ENCODE measurements at places on chromosomes 11 and 22. TPM values are rescaled to one million over a fixed set of nuclear protein-coding genes. Genes with fewer than 3 reads are reported as not detected.

- DNase-seq: peak; percentile 37
- peak overlapping the region; percentile 3 for H3K4me3 ChIP-seq
- no peaks in the 10 kb centered on the region for H3K27me3 ChIP-seq
- H3K27ac ChIP-seq: peak overlapping the region; percentile 100
- peaks cover 22% of the 10 kb centered on the region for H3K4me1 ChIP-seq
- no peaks in the 10 kb centered on the region for H3K36me3 ChIP-seq
Measured at GRCh38 chr22:46064228-46064965, 85.9 kb upstream of the PPARA start.

- no peak for DNase-seq
- H3K4me1 ChIP-seq: no peaks in the 10 kb centered on the region
- no peak overlapping the region for H3K4me3 ChIP-seq
- H3K27ac ChIP-seq: no peak overlapping the region
Measured at GRCh38 chr11:79663017-79663416, 222.2 kb upstream of the TENM4 start.

DNA sequence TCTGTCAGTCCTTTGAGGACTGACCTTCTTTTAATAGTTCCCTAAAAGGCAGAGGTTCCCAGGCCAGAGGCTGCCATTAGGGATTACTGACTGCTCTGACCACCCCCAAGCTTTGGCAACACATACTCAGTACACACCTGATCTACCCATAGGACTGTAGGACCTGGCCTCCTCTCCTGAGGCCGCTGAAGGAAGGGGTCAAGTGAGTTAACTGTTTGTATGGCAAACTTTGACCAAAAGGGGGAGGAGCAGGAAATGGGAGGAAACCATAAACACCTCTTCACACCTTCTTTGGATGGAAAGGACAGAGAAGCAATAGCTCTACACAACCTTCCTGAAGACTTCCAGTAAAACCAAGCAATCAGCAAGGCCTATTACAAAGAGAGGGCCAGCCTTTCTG, 104.0 kb downstream of the APOL5 start:
- no peak for DNase-seq
- no peaks in the 10 kb centered on the region for H3K27me3 ChIP-seq
- no peak overlapping the region for H3K27ac ChIP-seq
- no peak overlapping the region for H3K4me3 ChIP-seq
- H3K36me3 ChIP-seq: no peaks in the 10 kb centered on the region

DNA sequence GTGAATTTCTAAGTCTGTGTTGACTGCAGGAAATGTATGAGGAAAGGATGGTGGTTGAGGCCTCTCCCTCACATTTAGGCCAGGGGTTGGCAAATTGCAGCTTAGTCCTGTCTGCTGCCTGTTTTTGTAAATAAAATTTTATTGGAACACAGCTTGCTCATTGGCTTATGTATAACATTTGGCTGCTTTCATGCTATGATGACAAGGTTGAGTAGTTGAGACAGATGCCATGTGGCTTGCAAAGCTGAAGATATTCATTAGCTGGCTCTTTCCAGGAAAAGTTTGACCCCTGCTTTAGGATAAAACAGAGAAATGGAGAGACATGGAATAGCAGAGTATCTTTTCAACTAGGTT, 46.2 kb downstream of the BCR start:
- no peaks in the 10 kb centered on the region for H3K36me3 ChIP-seq
- H3K27me3 ChIP-seq: no peaks in the 10 kb centered on the region
- H3K4me1 ChIP-seq: no peaks in the 10 kb centered on the region

DNA sequence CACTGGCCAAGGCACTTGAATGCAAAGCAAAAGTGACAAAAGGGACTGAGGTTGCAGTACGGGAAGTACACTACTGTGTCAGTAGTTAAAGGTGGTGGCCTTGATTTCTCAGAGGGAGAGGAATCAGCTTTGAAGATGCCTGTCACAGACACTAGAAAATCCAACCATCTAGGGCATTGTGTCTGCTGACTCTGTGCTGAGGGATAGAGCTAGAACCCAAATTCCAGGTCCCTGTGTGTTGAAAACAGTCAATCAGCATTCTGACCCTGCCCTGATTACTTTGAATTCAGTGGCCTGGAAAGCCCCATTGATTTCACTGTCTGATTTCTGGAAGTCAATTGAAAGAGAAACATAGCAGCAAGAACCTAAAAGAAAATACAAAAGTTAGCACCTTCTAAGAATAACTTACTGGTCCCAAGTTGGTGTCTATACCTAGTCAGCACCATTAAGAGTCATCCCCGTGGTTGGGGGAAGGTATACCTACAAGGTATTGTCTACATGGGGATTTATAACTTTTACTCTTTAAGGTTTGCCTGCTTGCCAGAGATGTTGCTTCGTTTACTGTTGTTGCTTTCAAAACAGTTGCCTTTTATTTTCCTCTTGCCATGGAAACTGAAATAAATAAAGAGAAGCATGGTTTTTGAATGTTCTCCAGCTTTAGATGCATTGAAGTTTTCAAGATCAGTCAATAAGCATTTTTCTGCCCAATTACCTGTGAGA, 97.3 kb downstream of the PDHX start:
- no peaks in the 10 kb centered on the region for H3K36me3 ChIP-seq
- no peak for DNase-seq
- no peak overlapping the region for H3K4me3 ChIP-seq
- no peaks in the 10 kb centered on the region for H3K27me3 ChIP-seq
- H3K27ac ChIP-seq: peak overlapping the region; percentile 7
- no peaks in the 10 kb centered on the region for H3K4me1 ChIP-seq

DNA sequence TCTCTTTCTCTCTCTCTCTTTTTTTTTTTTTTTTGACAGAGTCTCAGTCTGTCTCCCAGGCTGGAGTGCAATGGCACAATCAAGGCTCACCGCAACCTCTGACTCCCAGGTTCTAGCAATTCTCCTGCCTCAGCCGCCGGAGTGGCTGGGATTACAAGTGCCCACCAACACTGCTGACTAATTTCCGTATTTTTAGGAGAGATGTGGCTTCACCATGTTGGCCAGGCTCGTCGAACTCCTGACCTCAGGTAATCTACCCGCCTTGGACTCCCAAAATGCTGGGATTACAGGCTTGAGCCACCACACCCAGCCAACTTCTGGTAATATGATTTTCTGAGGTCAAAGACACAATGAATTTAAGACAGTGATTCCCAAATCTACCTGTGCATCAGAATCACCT, 659.8 kb upstream of the CCDC90B start:
- H3K4me3 ChIP-seq: no peak overlapping the region
- no peaks in the 10 kb centered on the region for H3K27me3 ChIP-seq
- no peak for DNase-seq

DNA sequence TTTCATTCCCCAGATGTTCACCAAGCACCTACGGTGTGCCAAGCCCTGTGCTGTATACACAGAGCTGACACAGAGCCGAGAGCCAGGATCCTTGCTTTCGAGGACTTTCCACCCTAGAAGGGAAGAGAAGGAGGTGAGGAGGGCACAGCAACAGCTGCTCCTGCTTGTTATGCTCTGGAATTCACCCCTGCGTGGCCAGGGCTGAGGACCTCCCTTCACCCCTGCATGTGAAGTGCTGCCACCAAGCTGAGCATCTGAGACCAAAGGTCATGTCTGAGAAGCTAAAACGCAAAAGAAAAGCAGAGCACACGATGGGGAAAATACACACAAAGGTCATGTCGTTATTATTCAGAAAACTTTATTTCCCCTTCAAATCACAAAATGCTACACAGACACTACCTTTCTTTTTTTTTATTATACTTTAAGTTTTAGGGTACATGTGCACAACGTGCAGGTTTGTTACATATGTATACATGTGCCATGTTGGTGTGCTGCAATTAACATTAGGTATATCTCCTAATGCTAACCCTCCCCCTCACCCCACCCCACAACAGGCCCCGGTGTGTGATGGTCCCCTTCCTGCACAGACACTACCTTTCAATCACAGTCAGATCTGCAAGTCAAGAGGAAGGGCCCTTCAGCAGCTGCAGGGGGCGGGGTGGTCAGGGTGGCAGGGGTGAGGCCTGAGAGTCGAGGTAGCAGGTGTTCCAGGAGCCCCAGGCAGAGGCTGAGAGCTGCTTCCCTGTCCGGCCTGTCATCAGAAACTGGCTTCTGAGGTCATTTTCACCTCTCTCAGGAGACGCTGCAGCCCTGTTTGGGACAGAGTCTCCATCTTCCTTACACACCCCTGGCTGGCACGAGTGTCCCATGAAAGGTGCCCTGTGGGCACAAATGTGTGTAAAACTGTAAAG, 40.1 kb upstream of the PRR5 start:
- H3K4me3 ChIP-seq: no peak overlapping the region
- DNase-seq: no peak
- no peak overlapping the region for H3K27ac ChIP-seq
- H3K36me3 ChIP-seq: no peaks in the 10 kb centered on the region
- no peaks in the 10 kb centered on the region for H3K27me3 ChIP-seq
- H3K4me1 ChIP-seq: no peaks in the 10 kb centered on the region

GRCh38 chr11:19259487-19260345, 19.0 kb upstream of the E2F8 start:
- H3K27ac ChIP-seq: no peak overlapping the region
- H3K4me3 ChIP-seq: no peak overlapping the region
- no peaks in the 10 kb centered on the region for H3K27me3 ChIP-seq
- no peaks in the 10 kb centered on the region for H3K36me3 ChIP-seq

DNA sequence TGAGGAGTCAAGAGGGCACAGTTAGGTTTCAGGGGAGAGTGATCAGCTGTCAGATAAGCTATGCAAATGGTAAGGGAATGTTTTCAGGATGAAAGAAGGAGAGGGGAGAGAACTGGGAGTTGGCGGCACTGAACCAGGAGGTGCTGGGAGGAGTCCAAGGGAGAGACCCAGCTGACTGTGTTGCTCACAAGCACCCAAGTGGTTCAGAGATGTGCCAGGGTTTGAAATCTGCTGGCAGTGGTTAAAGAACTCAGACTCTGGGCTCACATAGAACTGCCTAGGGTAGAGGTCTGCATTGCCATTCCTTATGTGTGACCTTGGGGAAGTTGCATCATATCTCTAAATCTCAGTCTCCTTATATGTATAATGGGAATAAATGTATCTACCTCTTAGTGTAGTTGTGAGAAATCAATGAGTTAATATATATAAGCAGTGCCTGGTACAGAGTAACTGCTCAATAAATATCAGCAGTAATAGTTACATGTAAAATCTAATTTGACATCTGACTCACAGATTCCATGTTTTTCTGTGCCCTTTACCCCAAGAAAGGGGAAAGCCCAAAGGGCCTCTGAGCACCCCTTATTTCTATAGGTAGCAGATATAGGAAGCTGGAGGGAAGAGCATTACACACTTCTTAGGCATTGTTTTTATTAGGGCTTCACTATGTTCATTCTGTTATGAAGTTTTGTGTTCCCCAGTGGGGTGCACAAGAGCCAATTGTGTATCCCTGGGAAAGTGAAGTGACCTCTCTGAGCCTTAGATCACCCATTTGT, 66.9 kb upstream of the SESN3 start:
- no peaks in the 10 kb centered on the region for H3K27me3 ChIP-seq
- H3K4me3 ChIP-seq: no peak overlapping the region
- no peak for DNase-seq
- H3K27ac ChIP-seq: no peak overlapping the region
- H3K36me3 ChIP-seq: no peaks in the 10 kb centered on the region

DNA sequence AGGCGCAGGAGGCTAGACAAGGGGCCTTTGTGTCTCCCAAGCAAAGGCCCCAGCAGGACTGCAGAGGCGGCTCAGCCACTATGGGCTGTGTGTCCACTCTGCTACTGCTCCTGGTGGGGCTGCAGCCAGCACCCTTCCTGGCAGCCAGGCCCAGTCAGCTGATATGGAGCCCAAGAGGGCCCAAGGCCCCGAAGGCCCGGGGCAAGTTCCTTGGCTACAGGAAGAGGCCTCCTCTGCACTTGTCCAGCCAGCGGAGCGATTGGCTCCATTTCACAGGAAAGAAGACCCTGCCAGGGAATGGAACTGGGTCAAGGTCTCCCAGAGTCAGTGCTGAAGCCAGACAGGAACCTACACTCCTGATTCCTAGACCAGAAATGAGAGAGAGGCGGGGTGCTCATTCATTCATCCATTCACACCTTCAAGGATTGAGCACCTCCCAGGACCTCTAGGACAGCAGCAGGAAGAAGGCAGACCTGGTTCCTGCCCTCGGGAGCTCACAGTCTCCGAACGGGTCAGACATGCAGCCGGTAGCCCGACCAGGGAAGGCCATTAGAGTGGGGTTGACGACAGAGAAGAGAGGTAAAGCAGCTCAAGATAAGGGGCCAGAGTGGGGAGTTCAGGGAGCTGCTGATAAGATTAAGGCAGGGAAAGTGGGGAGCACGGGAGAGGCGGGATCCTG, 811 bp upstream of the P2RY2 start:
- H3K36me3 ChIP-seq: no peaks in the 10 kb centered on the region
- H3K27me3 ChIP-seq: no peaks in the 10 kb centered on the region
- H3K4me3 ChIP-seq: no peak overlapping the region
- peaks cover 11% of the 10 kb centered on the region for H3K4me1 ChIP-seq

GRCh38 chr22:35589071-35589755, 27.9 kb downstream of the MB start:
- DNase-seq: peak; percentile 79
- H3K27me3 ChIP-seq: no peaks in the 10 kb centered on the region
- no peak overlapping the region for H3K4me3 ChIP-seq
- peaks cover 8% of the 10 kb centered on the region for H3K4me1 ChIP-seq
- H3K27ac ChIP-seq: peak overlapping the region; percentile 74

GRCh38 chr22:18996376-18996900, 60.3 kb upstream of the PRODH start:
- DNase-seq: no peak
- H3K4me1 ChIP-seq: no peaks in the 10 kb centered on the region
- H3K36me3 ChIP-seq: no peaks in the 10 kb centered on the region
- no peak overlapping the region for H3K27ac ChIP-seq
- H3K4me3 ChIP-seq: no peak overlapping the region

- no peaks in the 10 kb centered on the region for H3K27me3 ChIP-seq
- no peaks in the 10 kb centered on the region for H3K4me1 ChIP-seq
- no peak for DNase-seq
- H3K36me3 ChIP-seq: no peaks in the 10 kb centered on the region
- H3K27ac ChIP-seq: no peak overlapping the region
- H3K4me3 ChIP-seq: no peak overlapping the region
Measured at GRCh38 chr11:92393218-92393617, 168.6 kb downstream of the FAT3 start.

GRCh38 chr11:22775248-22775647, 54.4 kb downstream of the SVIP start:
- no peak for DNase-seq
- H3K27me3 ChIP-seq: no peaks in the 10 kb centered on the region

DNA sequence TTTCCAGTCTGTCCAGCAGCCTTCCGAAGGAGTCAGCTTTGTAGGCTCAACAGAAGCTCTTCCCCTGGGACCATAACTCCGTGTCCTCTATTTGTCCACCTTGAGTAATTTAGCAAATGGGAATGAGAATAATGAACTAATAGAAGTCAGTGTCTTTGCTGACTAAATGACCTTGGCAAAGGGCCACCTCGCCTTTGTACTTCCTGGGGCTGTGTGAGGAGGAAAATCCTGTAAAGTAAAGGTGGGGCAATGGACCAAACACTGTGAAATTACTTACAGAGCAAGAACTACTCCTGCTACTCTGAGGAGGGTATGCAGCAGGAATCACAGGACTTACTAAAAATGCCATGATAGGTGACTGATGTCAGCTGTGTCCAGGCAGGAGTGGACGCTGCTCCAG, 36.2 kb upstream of the CSNK2A3 start:
- H3K36me3 ChIP-seq: no peaks in the 10 kb centered on the region
- no peak overlapping the region for H3K27ac ChIP-seq
- H3K4me1 ChIP-seq: no peaks in the 10 kb centered on the region
- DNase-seq: no peak

The OR8K1 gene
- not detected for total RNA-seq

The TNNT3 gene
- 3.2 TPM for total RNA-seq

The XBP1 gene
- 159 TPM for total RNA-seq

The SLC1A2 gene
- 7.1 TPM for total RNA-seq

The APOL2 gene
- total RNA-seq: 15.6 TPM

The CYTH4 gene
- 3.8 TPM for total RNA-seq

The FXYD2 gene
- total RNA-seq: 36.4 TPM

The KRTAP5-7 gene
- total RNA-seq: not detected

Data from uterus (tissue), 4 donors.